Anterior cingulate cortex (tissue), 58 donors: ENCODE measurements at places on chromosomes 2 and 18.

- DNase-seq, result no peak
Observed at GRCh38 chr2:70145851-70146739, 44.7 kb downstream of the C2orf42 start.

- DNase-seq, result no peak
Observed at GRCh38 chr2:63539416-63540162, 48.7 kb downstream of the WDPCP start.

DNA sequence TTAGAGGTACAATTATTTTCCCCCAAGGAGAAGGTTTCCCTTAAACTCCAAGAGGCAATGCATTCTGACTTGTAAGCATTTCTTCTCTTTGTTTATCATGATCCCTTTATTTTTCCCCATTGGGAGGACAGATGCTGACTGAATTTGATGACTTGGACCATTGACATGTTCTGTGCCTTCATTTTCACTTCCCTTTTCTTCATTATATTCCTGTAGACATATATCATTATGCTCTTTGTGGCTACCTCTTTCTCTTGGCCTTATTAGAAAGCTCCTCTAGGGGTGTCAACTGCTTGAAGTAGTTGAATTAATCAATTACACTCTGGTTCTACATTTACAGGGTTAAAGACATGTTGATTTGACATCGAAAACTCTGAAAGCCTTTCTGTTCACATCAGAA, 330.0 kb upstream of the DCC start:
- no peak for DNase-seq

DNA sequence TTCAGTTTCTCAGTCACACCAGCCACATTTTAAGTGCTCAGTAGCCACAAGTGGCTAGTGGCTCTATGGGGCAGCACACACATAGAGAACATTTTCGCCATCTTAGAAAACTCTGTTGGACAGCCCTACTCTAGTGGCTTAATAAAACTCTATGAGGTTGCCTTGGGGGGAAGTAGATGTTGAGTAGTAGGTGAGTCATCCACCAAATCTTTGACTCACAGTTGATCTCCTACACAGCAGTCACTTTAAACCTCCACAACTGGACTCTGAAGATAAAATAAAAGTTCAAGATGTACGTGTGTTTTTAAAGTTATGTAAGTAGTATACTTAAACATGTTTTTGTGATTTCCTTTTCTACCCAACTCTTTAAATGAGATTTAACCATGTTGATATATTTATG, 379.0 kb downstream of the SETBP1 start:
- DNase-seq, result no peak

- DNase-seq, result no peak
Observed at GRCh38 chr2:8061219-8061618, 620.6 kb upstream of the ID2 start.

DNA sequence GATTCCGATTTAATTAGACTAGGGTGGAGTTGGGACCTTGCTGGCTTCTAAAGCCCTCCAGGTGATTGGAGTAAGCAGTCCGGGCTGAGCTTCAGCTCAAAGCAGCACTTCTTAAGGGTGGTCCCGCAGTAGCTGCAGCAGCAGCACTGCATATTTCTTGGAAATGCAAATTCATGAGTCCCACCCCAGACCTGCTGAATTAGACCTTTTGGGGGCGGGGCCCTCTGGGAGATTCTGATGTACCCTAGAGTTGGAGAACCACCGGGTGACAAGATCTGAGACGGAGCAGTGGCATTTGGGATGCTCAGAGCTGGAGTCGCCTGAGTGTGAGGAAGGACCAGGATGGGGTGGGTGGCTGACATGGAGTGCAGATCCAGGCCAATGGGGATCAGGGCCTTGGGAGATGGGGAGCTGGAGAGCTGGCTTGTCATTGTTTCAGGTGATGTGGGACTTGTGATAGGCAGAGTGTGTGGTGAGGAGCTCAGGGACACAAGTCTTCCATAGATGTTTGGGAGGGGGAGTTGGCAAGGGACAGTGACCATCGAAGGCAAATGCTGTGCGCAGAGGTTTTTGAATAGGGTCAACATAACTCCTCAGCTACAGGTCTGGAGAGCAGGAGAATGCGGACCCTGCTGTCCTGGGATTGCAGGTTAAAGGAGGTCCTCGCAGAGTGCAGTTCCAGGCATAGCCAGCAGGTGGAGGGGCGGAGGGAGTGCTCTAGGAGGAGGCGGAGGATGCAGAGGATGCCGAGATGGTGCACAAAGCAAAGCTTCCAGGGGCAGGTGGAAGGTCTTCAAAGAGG, 130.9 kb upstream of the RAB12 start:
- peak; percentile 27 for DNase-seq

DNA sequence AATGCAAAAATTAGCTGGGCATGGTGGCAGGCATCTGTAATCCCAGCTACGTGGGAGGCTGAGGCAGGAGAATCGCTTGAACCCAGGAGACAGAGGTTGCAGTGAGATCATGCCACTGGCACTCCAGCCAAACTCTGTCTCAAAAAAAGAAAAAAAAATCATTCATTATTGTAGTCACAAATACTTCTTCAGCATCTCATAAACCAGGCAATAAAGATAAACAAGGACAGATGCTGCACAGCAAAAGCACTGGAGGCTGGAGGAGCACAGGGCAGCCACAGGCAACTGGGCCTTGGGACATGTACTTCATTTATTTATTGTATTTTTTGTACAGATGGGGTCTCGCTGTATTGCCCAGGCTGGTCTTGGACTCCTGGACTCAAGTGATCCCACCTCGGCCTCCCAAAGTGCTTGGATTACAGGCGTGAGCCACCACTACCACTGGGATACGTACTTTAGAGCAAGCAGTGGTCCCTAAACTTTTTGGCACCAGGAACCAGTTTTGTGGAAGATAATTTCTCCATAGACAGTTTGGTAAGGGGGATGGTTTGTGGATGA, 16.8 kb upstream of the MAT2A start:
- no peak for DNase-seq

- no peak for DNase-seq
Observed at GRCh38 chr2:114709936-114710850, 267.8 kb downstream of the DPP10 start.

DNA sequence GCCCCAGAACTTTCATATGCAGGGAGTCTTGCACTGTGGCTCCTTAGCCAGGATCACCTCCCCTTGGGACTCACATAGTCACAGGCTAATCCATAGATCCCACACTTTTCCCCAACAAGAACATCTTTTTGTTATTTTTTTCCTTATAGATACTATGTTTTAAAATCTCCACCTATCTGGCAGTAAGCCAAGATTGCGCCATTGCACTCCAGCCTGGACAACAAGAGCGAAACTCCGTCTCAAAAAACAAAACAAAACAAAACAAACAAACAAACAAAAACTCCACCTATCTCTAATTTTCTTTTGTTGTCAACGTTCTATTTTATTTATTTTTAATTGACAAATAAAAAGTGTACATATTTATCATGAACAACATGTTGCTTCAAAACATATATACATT, 141.7 kb downstream of the PDE11A start:
- DNase-seq, result no peak

GRCh38 chr2:67208887-67209500, 188.1 kb upstream of the ETAA1 start:
- no peak for DNase-seq

DNA sequence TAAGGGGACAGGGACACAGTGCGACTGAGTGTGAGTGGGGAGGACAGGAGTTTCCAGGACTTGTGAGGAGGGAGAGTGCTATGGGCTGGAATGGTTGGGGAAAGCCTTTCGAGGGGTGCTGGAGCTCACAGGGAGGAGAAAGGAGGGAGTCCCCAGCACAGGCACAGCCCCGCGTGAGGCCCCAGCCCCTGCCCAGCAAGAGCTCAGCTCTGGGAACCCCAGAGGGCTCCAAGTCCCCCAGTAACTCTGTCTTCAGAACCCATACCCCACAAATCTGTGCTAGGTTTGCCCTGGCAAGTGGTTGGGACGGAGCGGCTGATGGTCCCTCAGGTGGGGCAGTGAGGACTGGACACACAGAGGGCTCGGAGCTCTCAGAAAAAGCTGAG, 75.4 kb downstream of the SFXN5 start:
- DNase-seq, result no peak

DNA sequence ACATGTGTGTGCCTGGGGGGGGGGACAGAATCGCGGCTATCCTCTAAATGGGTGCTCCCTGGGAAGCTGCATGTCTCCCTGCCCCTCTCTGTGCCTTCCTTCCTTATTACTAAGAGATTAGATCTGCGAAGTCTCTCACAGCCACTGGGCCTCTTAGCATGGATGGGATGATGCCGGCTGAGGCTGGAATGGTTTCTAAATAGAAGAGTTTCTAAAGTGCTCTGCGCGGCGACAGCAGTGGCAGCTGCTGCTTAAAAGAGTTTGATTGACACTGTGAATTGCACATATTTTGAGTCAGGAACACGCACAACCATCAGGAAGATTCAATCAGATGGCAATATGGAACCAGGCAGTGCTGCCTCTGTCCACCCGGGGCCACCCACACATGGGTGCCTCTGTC, 163.8 kb downstream of the CLIP4 start:
- DNase-seq, result peak; percentile 33
